ENCODE measurements at places on chromosomes 3 and 15. TPM values are rescaled to one million over a fixed set of nuclear protein-coding genes. Genes with fewer than 3 reads are reported as not detected.

MST1R gene
- total RNA-seq, result 1.3 TPM

DNA sequence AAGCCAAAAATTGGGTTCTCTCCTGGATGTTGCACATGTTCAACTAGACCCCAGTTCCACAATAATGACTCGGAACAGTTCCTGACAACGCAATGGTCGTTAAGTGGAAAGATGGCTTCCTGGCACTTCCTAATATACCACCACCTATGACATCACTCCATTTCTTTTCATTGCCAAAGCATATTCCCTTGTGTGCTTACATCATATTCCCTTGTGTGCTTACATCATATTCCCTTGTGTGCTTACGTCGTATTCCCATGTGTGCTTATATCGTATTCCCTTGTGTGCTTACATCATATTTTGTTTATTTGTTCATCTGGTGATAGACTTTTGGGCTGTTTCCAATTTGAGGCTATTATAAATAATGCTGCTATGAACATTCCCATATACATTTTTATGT, 39.2 kb downstream of the TFRC start:
- DNase-seq, result no peak

CKMT1A gene
- not detected for total RNA-seq

DNA sequence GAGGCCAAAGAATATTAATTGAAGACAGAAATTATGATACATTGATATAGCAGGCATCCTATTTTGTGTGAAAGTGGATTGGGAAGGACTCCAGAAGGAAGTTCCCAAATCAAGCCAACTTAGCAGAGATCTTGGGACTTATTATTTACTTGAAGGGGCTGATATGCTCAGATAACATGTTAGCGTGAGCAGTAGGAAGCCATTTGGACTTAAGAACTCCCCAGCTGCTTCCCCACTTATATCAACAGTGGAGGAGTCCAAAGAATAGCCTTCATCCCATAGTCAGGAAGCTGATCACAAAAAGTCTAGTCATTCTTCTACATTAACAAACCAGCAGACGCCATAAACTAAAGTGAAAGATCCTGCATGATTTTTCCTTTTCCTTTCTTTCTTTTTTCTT, 200.0 kb downstream of the ATP8B4 start:
- no peak for DNase-seq

AGBL1 gene
- total RNA-seq, result not detected

DNA sequence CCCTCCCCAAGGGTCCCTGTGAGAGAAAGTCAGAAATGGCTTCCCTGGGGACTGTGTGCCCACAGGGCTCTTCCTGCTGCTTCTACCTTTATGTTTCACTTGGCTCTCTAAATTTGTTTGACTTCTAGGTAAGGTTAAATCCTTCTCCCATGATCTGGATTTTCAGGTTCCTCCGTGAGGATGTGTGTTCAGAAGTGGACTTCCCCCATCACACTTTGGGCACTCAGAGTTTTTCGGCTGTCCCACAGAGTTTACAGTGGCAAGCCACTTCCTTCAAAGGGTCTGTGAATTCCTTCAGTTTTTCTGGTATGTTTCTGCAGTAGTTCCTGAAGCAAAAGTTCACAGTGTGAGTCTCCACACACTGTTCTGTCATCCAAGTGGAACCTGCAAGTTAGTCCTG, 30.9 kb upstream of the RARB start:
- no peak for DNase-seq

- DNase-seq, result no peak
Observed at GRCh38 chr3:124207873-124208485, 216.1 kb upstream of the ROPN1 start.

- no peak for DNase-seq
Observed at GRCh38 chr15:46938169-46938568, 779.1 kb upstream of the SEMA6D start.

DNA sequence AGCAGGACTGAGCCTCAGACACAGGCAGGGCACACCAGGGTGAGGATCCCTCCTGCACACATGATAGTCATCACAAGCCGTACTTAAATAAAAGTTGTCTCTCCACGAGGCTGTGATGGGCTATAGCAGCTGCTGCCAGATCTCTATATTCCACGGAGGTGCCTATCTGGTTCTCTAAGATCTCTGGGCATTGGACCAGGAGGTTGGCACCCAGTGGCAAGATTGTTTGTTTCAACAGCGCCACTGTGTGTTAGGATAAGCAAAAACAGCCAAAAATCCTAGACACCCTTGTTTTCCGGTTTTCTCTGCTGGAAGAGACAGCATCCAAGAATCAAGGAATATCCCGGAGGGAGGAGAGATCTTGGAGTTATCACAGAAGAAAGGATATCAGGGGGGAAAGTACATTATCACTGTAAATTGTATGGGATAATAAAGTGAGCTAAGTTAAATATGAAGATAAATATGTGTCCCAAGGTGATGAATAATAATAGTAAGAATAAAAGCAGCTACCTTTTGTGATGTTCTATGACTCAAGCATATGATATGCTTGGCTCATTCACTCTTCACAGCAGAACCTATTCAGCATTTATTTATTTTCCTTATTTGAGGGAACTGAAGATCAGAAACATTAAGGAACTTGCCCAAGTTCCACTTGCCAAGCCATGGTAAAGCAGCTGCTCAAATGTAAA, 90.6 kb upstream of the AKAP13 start:
- peak; percentile 66 for DNase-seq

RTP4 gene
- 1.9 TPM for total RNA-seq

TKT gene
- total RNA-seq, result 109 TPM

DNA sequence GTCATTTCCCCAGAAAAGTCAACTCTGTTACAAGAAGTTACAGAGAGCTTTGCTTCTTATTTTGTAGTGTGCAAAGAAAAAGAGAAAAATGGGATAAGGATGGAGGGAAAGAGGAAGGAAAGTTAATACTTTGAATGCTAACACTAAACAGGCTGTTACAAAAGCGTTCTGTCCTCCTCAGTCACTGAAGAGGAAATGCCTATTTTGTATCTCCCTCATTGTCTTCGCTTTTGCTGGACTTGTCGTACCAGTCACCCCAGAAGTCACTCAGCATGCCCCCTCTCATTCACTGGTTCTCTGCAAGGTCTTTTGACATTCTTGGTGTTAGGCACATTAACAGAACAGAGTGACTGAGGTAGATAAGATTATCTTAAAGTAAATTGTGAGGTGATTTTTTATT, 129.6 kb downstream of the ALCAM start:
- DNase-seq, result no peak

- DNase-seq, result no peak
Observed at GRCh38 chr3:56962206-56962605, 98.3 kb upstream of the SPATA12 start.

DNA sequence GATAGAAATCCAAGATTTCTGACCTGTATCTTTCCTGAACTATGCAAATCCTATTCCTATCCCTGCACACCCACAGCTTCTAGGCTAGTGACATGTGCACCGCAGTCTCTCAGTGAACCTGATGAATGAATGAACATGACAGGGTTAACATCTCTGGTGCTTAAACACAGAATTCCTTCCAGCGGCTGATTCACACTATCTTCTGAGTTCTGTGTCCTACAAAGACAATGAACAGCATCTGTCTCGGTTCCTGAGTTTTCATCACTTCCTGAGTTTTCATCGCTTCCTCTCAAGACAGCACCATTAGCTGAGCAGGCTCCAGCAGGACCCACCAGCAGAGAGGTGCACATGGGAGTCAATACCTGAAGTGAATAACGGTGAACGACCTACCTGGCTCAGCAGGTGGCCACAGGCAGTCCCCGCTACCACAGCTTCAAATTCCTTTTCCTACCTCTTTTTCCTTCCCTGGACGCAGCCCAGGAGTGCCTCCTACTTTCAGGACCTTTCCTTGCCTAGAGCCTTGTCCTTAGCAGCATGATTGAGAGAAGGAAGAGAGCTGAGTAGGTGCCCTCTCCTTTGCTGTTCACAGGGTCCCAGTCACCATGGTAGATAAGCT, 113.5 kb downstream of the IGF2BP2 start:
- no peak for DNase-seq

GRCh38 chr3:139301183-139301582, 42.6 kb upstream of the MRPS22 start:
- DNase-seq, result no peak

ATP13A5 gene
- not detected for total RNA-seq

- no peak for DNase-seq
Observed at GRCh38 chr3:46186471-46187340, 21.4 kb downstream of the CCR1 start.

GRCh38 chr3:11168881-11169805, 14.8 kb downstream of the HRH1 start:
- no peak for DNase-seq

DNA sequence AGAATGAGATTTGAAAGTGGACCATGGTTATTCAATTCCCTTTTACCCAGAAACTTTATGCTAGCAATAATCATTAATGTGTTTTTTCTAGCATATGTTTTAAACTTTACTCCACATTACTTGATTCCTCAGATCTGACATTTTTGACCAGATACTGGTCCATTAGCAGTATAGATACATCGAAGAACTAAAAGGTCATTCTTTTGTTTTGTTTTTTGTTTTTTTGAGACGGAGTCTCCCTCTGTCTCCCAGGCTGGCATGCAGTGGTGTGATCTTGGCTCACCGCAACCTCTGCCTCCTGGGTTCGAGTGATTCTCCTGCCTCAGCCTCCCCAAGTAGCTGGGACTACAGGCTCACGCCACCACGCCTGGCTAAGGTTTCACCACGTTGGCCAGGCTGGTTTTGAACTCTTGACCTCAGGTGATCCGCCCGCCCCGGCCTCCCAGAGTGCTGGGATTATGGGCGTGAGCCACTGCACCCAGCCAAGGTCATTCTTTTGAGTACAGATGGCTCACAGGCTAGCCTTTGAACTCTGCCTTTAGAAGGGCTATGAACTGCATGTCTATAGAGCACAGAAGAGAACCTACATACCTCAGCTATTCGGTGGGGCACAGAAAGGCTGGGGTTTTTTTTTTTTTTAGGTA, 28.6 kb downstream of the CHP1 start:
- DNase-seq, result peak; percentile 94

LMCD1 gene
- 2.9 TPM for total RNA-seq

C3orf38 gene
- total RNA-seq, result 7.0 TPM

CFAP91 gene
- total RNA-seq, result 0.55 TPM

GRCh38 chr15:95973566-95974256, 356.8 kb upstream of the NR2F2 start:
- DNase-seq, result no peak

PAQR5 gene
- total RNA-seq, result 0.50 TPM

CTXND1 gene
- 4.5 TPM for total RNA-seq

GRCh38 chr3:4741404-4742307, 237.6 kb upstream of the BHLHE40 start:
- DNase-seq, result peak; percentile 84

- no peak for DNase-seq
Observed at GRCh38 chr15:29094711-29095110, 174.9 kb downstream of the NSMCE3 start.

DNA sequence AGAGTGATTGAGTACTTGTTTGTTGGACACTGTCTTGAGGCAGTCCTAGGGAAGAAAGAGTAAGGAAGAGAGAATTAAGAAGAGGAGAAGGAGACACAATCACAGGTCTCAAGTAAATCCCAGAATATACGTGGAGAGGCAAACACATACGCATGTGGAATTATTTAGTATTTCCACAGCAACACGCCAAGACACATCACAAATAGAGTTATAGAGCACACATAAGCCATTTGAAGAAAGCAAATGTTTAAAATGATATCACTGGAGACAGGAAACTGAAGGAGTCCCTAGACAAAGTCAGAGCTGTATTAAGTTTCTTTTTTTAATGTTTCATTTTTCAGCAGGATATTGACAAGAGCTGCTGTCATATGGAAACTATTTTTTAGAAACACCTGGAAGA, 206.1 kb upstream of the LRIG1 start:
- DNase-seq, result no peak

SCN11A gene
- 0.15 TPM for total RNA-seq

PLA2G4D gene
- not detected for total RNA-seq

TRANK1 gene
- 27.1 TPM for total RNA-seq

- no peak for DNase-seq
Observed at GRCh38 chr15:33360886-33361285, 50.1 kb downstream of the RYR3 start.

DNA sequence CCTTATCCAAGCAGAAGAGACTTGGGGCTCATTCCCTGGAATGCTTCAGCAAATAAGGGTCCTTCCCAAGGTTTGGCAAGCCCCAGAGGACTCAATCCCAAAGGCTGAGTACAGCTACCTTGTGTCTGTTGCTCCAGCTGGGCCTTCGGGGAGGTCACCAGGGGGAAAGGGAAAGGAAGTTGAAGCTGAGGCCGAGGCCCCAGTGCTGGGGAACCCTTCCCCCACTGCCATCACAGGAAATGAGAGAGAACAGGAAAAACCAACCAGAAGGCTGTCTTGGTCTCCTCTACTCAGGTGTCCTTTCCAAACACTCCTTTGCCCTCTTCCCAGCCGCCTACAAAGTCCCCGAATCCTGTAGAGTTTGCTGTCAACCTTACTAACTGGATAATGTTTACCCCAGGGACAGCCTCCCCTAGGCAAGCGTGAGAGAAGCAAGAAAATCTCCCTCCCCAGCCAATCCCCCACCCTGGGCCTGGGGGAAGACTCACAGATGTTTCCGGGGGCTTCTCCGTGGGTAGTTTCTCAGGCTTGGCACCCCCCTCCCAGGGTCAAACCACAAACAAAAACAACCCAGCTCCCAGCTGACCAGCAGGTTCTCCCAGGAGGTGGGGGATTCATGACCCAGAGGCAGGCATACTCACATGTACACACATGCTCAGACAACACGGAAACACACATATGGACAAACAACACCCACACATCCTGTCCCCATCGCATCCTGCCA, 5.5 kb downstream of the CSRNP1 start:
- peak; percentile 52 for DNase-seq

GRCh38 chr3:8441969-8442559, 59.6 kb upstream of the LMCD1 start:
- DNase-seq, result no peak

DNA sequence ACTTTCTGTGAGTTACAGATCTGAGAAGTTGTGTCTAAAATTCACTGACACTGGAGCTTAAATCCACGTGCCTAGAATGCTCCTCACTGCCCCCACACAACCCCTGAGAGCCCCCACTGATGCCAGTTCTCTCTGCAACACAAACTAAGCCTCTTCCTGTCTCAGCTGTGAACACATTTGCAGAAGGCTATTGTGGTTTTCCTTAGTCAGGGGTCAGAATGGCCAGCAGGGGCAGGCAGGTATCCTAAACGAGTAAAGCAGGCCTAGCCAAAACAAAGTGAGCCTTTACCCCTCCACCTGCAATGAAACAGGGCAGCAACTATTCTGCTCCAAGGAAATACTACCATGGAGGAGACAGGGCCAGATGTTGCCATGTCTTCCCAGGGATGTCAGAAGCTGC, 78.6 kb downstream of the FHIT start:
- peak; percentile 52 for DNase-seq

Data from left lobe of liver (tissue), 2 donors.